Stomach (tissue), 19 donors: ENCODE measurements at places on chromosomes 16 and 17.

- no peak for DNase-seq
Measured at GRCh38 chr16:81678326-81679095, 100.6 kb upstream of the PLCG2 start.

- peak; percentile 78 for DNase-seq
Measured at GRCh38 chr16:31134625-31135534, 647 bp downstream of the PRSS8 start.

- DNase-seq = no peak
Measured at GRCh38 chr16:12426122-12426521, 377.6 kb downstream of the CPPED1 start.

GRCh38 chr17:9522074-9522473, 53.5 kb downstream of the STX8 start:
- DNase-seq = peak; percentile 79

DNA sequence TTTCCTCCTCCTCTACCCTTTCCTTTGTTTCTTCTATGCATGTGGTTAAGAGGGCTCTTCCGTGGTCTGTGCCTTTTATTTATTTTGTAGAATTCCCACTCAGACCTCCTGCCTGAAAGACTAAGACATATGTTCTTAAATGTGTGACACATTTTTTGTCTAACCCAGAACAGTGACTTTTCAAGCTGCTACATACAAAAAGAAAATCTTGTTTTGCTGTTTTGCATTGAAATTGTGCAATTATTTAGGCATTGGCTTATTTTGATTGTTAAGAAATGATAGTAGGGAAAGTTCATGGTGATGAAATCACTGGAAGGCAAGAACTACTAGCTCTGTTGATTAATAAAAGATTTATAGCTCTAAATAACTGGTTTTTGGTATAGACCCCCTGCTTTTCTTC, 76.8 kb downstream of the TUBD1 start:
- no peak for DNase-seq

DNA sequence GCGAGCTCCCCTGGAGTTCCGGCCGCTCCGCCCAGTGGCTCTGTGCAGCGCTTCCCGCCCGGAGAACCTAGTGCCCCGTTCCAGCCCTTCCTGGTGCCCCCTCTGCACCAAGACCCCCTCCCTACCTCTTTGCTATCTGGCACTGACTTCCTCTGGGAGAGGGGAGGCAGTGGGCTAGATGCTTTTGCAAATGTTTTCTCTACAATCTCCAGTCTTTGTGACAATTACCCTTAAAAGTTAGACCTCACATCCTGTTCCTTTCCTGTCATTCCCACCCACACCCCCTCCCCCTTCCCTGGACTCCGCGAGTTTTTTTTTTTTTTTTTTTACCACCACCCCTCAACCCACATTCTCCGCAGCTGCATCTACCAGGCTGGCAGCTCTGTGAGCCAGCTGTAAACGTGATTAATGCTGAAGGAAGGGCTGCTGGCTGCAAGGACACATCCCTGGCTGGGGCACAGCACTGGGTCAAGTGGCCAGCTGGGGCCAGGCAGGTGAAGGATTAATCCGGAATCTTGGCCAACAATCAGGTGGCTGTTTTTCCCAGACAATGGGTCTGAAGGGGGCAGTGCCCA, 101.5 kb downstream of the MGAT5B start:
- no peak for DNase-seq

DNA sequence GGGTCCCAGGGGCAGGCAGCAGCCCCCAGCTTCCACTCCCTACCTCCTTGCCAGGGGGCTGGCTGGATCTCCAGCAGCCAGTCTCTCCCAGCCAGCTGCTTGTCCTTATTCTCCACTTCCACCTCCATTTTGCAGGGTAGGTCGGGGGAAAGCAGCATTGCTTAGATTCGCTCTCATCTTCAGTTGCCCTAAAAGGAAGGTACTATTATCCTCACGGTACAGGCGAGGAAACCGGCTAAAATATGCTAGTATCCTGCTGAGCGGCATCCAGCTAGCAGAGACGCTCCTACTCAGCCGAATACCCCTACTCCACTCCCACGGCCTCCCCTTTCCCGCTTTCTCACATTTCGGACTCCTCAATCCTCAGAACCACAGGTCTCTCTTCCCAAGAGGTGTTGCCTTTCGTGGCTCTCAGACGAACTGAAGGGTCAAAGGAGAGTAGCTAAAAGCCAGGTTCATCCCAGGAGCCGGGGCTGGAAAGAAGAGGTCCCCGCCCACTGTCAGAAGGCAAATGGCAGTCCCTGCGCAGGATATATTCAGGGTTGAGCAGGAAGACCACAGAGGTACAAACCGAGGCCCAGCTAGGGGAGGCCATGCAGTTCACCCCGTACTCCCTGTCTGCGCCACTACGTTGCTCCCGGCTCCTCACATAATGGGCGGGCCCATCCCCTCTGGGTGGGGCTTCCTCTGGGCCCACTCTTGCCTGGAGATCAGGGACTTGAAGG, 1.7 kb upstream of the RAB11FIP4 start:
- no peak for DNase-seq

DNA sequence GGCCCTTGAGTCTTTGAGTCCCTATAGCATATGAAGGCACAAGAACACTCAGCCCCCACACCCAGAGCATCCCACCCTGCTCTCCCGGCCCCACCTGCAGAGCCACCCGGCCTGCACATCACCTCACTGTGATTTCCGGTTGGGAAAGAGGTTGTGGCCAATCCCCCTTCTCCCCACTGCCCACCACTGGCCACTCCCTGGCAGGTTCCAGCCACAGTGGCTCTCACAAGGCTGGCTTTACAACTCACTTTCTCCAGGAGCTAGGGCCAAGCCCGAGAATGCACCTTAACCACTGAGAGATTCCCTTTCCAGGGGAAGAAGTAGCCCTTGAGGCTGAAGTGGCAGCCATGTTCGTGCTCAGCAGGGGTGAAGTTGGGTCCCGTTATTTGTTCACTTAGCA, 123.9 kb downstream of the C16orf78 start:
- DNase-seq = no peak

GRCh38 chr16:70372921-70373728, 26.4 kb downstream of the DDX19A start:
- no peak for DNase-seq

- peak; percentile 67 for DNase-seq
Measured at GRCh38 chr17:37643869-37644268, 623 bp upstream of the DDX52 start.

- no peak for DNase-seq
Measured at GRCh38 chr17:48543854-48544348, 1.0 kb downstream of the HOXB2 start.

GRCh38 chr17:72353502-72353901, 232.7 kb downstream of the SOX9 start:
- no peak for DNase-seq

- no peak for DNase-seq
Measured at GRCh38 chr16:65771707-65772106, 594.8 kb upstream of the CDH5 start.

DNA sequence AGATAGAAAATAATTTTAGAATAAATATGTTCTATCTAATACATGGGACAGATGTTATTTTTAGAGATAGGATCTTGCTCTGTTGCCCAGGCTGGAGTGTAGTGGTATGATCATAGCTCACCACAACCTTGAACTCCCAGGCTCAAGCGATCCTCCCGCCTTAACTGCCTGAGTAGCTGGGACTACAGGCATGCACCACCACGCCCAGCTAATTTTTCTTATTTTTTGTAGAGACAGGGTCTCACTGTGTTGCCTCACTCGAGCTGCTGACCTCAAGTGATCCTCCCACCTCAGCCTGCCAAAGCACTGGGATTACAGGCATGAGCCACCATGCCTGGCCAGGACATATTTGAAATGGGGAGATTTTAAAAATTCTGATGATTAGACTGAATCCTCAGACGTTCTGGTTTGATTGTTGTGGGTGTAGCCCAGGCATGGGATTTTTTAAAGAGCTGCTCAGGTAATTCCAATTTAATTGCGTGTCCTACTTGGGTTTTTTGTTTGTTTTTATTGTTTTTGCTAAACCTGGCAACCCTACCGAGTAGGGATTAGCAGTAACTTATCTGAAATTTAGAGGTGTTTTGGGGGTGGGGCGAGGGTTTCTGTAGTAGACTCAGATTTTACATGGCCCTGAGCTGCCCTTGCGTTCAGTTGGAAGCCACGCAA, 142.9 kb downstream of the RAB11FIP4 start:
- DNase-seq = no peak

DNA sequence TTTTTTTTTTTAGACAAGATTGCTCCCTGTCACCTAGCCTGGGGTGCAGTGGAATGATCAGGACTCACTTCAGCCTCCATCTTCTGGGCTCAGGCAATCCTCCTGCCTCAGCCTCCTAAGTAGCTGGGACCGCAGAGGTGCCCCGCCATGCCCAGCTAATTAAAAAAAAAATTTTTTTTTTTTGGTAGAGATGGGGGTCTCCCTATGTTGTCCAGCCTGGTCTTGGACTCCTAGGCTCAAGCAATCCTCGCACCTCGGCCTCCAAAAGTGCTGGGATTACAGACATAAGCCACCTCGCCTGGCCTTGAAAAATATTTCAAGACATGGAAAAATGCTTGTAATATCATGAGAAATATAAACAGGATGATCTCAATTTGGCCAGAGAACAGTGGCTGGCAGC, 42.9 kb downstream of the HAPSTR1 start:
- DNase-seq = no peak

DNA sequence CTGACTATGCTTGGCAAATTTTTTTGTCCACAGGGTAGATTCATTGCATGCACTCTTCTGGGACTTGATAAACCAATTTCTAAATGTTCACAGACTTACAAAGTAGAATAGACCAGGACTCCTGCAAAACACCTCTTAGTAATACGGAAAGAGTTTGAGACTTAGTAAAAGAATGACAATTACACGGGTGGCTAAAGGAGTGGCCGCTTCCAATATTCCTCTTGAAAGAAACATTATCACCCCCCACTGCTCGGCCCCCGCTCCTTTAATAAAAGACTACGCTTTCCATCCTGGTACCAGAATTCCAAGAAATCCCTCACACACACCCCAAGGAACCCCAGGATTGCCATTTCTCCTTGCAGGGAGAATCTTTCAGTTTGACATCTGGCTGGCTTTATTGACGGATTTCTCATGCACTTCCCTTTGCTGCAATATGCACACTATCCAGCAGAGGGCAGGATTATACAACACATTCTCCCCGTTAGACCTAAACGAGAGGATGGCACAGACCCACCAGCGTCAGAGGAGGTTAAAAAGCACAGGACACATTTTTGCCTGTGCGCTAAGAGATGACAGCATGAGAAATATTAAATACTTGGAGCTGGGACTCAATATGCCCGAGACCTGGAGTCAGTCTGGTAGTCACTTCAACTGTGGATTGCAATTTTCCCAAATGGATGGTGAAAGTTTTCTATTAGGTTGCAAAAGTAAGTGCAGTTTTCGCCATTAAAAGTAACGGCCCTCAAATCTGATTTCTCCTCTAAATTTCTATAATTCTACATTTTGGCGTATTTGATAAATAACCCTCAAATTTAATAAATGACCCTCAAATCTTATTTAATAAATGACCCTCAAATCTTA, 46.6 kb upstream of the NUDT7 start:
- DNase-seq = peak; percentile 89

- no peak for DNase-seq
Measured at GRCh38 chr17:82633343-82633742, 14.9 kb downstream of the WDR45B start.

- no peak for DNase-seq
Measured at GRCh38 chr16:8714174-8714573, 39.8 kb downstream of the ABAT start.

DNA sequence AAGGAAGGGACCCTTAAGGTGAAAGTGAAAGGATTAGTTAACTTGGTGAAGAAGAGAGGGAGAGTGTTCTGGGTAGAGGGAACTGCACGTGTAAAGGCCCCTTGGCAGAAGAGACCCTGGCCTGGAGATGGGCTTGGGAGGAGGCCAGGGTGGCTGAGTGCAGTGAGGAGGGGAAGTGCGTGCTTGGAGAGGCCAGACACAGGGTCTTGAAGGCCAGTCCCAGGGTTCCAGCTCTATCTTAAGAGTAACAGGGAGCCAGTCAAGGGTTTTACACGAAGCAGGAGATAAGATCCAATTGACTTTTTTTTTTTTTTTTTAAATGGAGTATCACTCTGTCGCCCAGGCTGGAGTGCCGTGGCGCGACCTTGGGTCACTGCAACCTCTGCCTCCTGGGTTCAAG, 15.2 kb upstream of the DOK4 start:
- no peak for DNase-seq

DNA sequence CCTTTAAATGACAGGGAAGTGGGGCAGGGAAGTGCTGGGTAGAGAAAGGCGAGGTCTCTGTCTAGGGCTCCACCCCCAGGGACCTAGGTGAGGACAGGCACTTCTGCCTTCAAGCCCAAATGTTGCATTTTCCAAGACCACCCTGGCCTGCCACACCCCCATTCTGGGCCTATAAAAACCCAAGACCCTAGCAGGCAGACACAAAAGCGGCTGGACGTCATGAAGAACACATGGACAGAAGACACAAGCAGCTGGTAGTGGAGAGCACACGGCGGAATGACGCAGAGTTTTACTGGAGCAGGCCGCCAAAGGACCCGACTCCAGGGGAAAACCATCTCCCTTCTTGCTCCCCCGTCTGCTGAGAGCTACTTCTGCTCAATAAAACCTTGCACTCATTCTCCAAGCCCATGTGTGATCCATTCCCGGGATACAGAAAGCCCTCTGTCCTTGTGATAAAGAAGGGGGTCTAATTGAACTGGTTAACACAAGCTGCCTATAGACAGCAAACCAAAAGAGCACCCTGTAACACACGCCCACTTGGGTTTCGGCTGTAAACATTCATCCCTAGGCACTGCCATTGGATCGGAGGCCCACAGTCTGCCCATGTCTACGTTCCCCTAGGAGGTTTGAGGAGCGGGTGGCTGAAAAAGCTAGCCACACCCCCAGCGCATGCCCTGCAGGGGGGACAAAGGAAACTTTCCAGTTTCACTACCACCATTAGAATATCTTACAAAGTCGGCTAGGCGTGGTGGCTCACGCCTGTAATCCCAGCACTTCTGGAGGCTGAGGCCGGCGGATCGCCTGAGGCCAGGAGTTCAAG, 622.2 kb upstream of the SALL1 start:
- no peak for DNase-seq

DNA sequence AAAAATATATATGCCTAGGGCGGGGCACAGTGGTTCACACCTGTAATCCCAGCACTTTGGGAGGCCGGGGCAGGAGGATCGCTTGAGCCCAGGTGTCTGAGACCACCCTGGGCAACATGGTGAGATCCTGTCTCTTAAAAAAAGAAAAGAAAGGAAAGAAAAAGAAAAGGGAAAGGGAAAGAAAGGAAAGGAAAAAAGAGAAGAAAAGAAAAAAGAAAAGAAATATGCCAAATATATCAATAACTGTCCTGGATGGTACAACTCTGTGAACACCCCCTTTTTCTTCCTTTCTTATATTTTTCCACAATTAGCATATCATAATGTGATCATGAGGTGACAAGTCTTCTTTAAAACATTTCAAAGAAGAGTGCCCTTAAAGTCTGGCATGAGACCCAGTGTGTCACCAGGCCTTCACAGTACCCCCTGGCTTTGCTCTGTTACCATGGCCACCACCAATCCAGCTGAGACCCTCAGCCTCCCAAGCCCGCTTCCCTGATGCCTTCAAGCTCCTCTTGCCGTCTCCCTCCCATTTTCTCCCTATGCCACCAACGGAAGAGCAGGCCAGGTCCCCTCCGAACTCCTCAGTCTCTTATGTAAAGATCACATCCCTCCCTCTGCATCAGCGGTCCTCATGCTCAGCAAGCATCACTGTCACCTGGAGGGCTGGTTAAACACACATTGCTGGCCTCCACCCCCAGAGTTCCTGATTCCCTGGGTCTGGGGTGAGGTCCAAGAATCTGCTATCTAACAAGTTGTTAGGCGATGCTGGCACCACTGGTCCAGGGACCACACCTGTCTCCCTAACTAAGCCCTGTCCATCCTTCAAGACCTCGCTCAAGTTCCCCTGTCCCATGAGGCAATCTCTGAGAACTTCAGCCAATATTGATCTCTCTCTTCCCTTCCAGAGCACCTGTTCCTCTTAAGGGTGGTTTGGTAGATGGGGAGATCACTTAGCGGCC, 44.5 kb downstream of the CUEDC1 start:
- no peak for DNase-seq
